ENCODE measurements at places on chromosomes 6 and 20.
A peak's percentile ranks its signal among the peaks of the same experiment; 100 is the strongest.

GRCh38 chr20:11451793-11452291, 465.9 kb upstream of the BTBD3 start:
- no peak for DNase-seq

DNA sequence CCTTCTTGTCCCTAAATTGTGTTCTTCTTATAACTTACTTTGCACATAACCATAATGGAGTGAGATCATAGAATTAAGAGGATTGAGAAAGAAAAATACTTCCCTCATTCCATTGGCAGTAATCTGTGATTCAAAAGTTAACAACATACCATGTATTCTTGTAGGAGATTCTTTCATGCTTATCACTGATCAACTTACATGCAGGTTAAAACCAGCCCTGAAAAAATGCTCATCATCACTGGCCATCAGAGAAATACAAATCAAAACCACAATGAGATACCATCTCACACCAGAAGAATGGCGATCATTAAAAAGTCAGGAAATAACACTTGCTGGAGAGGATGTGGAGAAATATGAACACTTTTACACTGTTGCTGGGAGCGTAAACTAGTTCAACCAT, 36.5 kb upstream of the GFRAL start:
- no peak for DNase-seq

- DNase-seq = peak; percentile 55
Measured at GRCh38 chr20:50540620-50541605, 30.7 kb downstream of the PTPN1 start.

GRCh38 chr20:25042531-25043498, 15.1 kb downstream of the ACSS1 start:
- DNase-seq = no peak

DNA sequence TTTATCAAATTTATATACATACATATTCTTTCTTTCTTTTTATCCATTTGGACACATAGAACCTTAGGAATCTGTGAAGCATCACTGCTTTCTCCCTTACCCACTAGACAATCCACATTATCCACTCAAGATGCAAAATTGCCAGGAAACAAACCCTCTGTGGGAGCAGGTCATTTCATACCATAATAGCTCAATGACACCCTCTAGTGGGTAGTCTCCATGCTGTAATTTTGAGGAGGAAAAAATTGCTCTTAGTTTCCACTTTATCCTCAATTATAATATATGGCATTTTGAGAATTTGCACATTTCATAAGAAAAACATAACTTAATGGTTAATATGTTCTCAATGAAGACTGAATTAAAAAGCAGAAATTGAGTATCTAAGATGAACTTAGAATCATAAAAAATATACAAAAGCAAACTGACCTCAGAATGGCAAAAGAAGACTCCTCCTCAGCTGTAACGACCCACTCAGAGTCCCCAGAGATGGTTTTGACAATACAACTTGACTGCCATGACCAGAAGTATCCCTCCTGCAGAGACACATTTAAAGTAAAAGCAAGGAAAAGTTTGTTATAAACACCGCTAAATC, 164.1 kb downstream of the FRK start:
- peak; percentile 46 for DNase-seq

- no peak for DNase-seq
Measured at GRCh38 chr20:664576-664975, 11.0 kb downstream of the SCRT2 start.

DNA sequence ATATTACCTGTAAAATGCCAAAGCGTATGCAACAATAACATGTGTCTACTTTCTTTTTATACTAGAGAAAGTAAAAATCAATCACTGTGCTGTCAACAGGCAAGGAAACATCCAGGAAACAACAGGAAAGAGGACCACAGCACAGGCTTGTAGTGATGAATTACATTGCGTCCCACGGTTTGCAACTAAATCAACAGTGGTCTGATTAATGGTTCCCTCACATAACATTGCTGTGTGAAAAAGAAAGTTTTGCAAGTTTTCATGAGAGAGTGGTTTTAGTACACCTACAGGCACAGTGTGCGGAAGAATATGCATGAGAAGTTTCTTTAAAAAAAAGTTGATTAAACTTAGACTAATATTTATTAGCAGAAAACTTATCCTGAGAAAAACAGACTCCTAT, 329.5 kb upstream of the HSF2 start:
- no peak for DNase-seq

DNA sequence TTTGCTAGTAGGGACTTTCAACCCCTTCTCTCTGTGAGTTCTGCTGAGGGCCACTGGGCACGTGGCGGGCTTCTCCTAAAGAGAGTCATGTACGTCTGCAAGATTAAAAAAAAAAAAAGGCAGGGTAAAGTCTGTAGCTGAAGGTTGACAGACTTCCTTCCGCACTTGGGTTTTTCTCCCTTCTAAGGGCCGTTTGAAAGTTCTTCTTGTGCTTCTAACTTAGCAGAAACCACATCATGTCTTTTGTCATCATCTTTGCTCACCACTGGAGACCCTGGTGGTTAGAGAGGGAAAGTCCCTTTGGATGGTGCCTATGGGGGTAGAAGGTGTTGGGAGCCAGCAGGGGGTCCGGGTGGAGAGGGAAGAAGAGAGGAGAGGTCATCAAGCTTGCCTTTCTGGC, 31.4 kb downstream of the PRDM1 start:
- DNase-seq = no peak

- peak; percentile 78 for DNase-seq
Measured at GRCh38 chr6:75205776-75206575, at the start of gene COL12A1. TSS of gene COL12A1 (minus strand) at chr6:75206053. CDS start at chr6:75202792, 3,261 bp downstream.

DNA sequence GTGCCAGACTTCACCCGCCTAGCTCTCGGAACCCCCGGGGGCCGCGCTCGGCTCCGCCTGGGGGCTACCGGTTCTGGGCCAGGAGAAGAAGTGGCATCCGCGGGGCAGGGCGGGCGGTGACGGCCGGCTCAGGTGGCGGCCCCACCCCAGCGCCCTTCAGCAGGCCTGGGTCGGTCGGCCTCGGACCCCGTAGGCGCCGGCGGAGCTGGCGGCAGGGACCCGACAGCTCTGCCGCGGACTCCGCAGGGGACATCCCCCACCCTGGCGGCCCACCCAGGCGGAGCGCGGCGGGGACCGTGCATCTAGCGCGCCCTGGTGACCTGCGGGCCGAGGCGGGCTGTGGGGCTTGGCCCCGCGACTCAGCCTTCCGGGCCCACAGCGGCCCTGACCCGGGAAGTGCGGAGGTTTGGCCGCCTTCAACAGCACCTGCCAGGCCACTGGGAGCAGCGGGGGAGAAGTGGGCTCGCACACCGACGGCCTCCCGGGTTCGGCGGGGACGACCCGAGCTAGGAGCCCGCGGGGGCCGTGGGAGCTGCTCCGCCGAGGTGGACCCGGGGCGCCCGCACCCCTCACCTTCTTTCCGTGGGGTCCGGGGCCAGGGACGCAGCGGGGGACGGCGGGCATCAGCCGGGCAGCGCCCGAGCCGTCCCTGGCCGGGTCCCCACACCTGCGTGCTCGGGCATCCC, 87.1 kb downstream of the TMEM242 start:
- DNase-seq = no peak

- no peak for DNase-seq
Measured at GRCh38 chr6:71279740-71280139, 8.9 kb upstream of the OGFRL1 start.
